ENCODE measurements at places on chromosomes 2 and 18.

DNA sequence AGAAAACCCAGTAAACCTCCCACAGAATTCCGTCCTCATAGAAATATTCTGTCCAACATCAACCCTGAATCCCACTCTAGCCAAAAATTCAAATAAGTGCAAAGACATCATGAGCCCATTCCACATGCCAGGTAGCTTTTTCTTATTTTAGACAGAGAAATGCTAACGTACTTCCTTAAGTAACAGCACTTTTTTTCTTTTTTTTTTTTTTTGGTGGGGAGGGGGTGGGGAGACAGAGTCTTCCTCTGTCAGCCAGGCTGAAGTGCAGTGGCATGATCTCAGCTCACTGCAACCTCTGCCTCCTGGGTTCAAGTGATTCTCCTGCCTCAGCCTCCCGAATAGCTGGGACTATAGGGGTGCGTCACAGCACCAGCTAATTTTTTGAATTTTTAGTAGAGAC is 45.5 kb downstream of the ANKRD44 start:
- H3K27me3 ChIP-seq = no peaks in the 10 kb centered on the region
- no peaks in the 10 kb centered on the region for H3K36me3 ChIP-seq
- no peak for DNase-seq
- H3K27ac ChIP-seq = no peak overlapping the region
- no peaks in the 10 kb centered on the region for H3K4me1 ChIP-seq

DNA sequence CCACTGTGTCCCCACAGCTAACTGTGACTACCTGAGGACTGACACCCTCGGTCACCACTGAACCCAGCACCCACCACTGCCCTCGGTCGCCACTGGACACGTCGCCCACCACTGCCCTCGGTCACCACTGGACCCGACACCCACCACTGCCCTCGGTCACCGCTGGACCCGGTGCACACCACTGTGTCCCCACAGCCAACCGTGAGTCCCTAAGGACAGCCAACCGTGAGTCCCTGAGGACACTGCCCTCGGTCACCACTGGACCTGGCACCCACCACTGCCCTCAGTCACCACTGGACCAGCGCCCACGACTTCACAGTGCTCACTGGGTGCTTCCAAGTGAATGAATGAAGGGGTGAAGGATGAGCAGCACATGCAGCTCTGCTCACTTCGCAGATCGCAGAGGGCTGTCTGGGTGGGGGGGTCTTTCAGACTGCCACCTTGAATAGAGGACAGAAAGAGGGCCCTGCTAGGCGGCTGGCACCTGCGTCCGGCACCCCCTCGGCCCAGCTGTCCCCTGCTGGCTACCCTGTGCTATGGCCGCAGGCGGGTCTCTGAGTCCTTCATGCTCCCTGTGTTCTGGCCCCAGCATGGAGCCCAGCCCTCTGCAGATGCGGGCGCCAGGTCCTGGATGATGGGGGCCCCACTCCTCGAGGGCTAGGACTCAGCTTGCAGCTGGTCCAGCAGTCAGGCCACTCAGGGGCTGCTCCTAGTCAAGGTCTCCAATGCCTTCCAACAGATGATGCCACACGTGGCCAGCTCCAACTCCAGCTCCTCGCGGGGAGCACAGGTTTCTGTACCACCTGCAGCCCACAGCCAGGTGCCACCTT is 51.4 kb upstream of the GPC1 start:
- no peak overlapping the region for H3K4me3 ChIP-seq
- H3K36me3 ChIP-seq = no peaks in the 10 kb centered on the region
- DNase-seq = no peak
- no peaks in the 10 kb centered on the region for H3K27me3 ChIP-seq
- H3K4me1 ChIP-seq = peaks cover 21% of the 10 kb centered on the region

- peaks cover 8% of the 10 kb centered on the region for H3K4me1 ChIP-seq
- no peak for DNase-seq
- H3K27me3 ChIP-seq = no peaks in the 10 kb centered on the region
These were observed at the start of gene PRKD3 for GRCh38 chr2:37324786-37325624. Gene PRKD3, minus strand, starts transcription at chr2:37324833. Its CDS starts 8,309 bp downstream, at chr2:37316524.

DNA sequence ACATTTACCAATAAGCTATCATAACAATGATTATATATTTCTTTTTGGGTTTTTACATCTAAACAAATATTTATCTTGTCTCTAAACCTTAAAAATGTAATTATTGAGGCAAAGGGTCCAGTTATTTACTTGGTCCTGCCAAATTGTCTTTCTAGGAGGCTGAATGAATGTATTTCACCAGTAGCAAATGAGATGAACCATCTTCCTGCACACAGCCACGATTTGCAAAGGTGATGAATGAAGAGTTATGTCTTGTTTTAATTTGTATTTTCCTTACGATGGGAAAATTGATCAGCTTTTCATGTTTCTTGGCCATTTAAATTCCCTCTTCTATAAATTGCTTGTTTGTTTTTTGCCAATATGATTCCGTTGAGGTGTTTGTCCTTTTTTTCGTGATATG is 1.4 kb downstream of the SP100 start:
- no peak overlapping the region for H3K27ac ChIP-seq
- no peak for DNase-seq
- H3K4me1 ChIP-seq = peaks cover 2% of the 10 kb centered on the region
- no peaks in the 10 kb centered on the region for H3K27me3 ChIP-seq
- no peaks in the 10 kb centered on the region for H3K36me3 ChIP-seq

DNA sequence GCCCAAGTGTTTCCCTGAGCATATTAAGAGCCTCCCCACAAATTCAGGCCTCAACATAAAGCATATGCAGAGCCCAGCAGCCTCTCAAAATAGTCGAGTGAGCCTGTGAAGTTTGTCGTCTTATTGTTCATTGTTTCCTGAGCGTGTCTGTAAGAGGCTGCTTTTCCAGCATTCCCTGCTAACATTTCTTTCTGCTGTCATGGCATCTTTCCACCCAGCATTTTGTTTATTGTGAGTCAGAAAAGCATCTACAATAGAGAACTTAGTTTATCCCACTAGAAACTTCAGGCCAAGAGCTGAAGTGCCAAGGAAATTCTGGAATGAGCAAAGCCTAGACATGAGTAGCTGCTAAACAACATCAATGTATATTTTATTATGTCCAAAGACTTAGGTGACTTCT is 46.3 kb upstream of the STAM2 start:
- H3K36me3 ChIP-seq = no peaks in the 10 kb centered on the region
- no peak overlapping the region for H3K4me3 ChIP-seq
- peaks cover 13% of the 10 kb centered on the region for H3K4me1 ChIP-seq
- H3K27ac ChIP-seq = no peak overlapping the region
- no peak for DNase-seq

DNA sequence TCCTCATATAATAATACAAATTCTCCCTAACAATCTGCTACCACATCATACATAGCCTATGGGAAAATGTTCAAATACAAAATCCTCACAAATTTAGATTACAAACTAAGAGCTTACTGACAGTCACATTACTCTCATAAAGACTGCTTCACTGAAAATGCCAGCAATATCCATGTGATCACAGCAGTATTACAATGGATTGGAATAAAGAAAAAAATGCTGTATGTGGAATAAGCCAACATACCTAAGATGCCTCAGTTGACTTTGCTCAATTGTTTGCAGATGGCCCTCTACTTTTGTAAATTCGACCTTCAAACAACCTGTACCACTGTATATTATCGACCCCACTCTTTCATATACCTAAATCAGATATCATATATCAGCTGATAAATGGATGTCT is 88.7 kb downstream of the DYM start:
- no peak for DNase-seq
- H3K4me1 ChIP-seq = no peaks in the 10 kb centered on the region
- no peaks in the 10 kb centered on the region for H3K27me3 ChIP-seq
- H3K36me3 ChIP-seq = no peaks in the 10 kb centered on the region
- no peak overlapping the region for H3K4me3 ChIP-seq

GRCh38 chr2:118013724-118014491 is at the start of gene CCDC93:
Gene CCDC93, minus strand, starts transcription at chr2:118014070. Its CDS starts 75 bp downstream, at chr2:118013995.
- no peaks in the 10 kb centered on the region for H3K36me3 ChIP-seq
- peak within 1 kb of the TSS; percentile 85 for H3K4me3 ChIP-seq
- DNase-seq = peak; percentile 86
- H3K27ac ChIP-seq = peak within 1 kb of the TSS; percentile 17

DNA sequence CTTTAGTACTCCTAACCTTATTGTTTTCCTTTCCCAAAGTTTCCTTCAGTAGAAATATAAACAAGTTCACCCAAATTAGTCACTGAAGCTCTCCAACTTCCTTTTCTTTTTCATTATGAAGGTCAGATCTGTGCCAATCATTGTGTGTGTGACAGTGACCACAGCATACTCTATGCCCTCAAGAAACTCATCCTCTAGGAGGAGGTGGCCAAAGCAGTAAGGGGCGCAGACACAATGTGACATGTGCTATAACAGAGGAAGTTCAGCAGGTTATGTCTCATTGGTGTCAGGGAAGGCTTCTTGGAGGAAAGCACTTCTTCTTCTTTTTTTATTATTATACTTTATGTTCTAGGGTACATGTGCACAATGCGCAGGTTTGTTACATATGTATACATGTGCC is 60.0 kb upstream of the PSME4 start:
- DNase-seq = no peak
- no peaks in the 10 kb centered on the region for H3K36me3 ChIP-seq
- no peak overlapping the region for H3K27ac ChIP-seq
- no peak overlapping the region for H3K4me3 ChIP-seq
- no peaks in the 10 kb centered on the region for H3K27me3 ChIP-seq
- peaks cover 13% of the 10 kb centered on the region for H3K4me1 ChIP-seq

- no peak overlapping the region for H3K27ac ChIP-seq
- H3K4me1 ChIP-seq = peaks cover 40% of the 10 kb centered on the region
- no peak for DNase-seq
- H3K36me3 ChIP-seq = no peaks in the 10 kb centered on the region
- no peak overlapping the region for H3K4me3 ChIP-seq
These were observed 108.1 kb downstream of the ADCYAP1 start for GRCh38 chr18:1012775-1013174.

GRCh38 chr2:34570266-34570872 is 971.3 kb upstream of the FAM98A start:
- H3K36me3 ChIP-seq = no peaks in the 10 kb centered on the region
- H3K27ac ChIP-seq = no peak overlapping the region
- no peaks in the 10 kb centered on the region for H3K4me1 ChIP-seq

DNA sequence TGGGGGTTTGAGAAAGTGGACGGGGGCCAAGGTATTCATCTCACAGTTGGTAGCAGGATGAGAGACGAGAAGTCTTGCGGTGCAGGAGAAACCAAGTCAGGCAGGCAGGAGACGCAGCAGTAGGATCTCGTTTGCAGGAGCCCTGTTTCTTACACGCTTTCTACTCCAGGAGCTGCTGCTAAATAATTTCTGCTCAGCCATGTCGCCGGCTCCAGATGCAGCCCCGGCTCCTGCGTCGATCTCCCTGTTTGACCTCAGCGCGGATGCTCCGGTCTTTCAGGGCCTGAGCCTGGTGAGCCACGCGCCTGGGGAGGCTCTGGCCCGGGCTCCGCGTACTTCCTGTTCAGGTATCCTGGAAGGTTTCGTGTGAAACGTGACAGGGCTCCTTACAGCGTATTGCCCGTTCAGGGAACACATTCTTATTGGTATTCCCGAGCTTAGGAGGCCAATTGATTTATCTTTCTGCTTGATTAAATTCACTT is 494 bp downstream of the ANKZF1 start:
- peak overlapping the region; percentile 29 for H3K27ac ChIP-seq
- H3K4me3 ChIP-seq = peak overlapping the region; percentile 76
- peaks cover 4% of the 10 kb centered on the region for H3K4me1 ChIP-seq
- peak; percentile 55 for DNase-seq

DNA sequence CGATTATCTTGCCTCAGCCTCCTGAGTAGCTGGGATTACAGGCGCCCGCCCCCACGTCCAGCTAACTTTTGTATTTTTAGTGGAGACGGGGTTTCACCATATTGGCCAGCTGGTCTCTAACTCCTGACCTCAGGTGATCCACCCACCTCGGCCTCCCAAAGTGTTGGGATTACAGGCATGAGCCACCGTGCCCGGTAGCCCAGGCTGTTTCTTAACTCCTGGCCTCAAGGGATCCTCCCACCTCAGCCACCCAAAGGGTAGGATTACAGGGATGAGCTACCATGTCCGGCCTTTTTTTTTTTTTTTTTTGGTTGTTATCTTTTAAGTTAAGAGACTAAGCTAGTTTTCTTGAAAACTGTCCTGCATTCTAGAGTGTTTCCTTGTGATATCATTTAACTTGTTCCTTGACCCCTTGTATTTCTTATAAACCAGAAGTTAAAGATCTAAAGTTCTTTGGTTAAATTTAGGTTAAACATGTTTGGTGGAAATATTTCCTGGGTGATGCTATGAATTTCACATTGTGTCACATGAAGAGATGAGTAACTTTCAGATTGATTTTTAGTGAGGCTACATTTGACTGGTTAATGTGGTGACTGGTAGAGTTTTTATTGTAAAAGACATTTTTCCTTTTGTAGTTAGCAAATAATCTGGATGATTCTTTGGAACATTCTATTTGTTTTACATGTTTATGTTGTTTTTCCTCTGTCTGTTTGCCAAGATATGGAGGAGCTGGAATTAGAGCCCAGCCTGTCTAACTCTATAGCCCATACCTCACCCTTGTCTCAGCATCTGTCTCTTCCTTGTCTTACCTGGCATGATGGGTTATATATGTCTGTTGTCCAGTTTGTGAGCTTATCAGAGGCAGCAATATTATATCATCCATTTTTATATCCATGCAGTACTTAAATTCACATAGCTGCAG is 5.2 kb downstream of the NCAPH start:
- DNase-seq = no peak
- peaks cover 9% of the 10 kb centered on the region for H3K4me1 ChIP-seq
- H3K27ac ChIP-seq = no peak overlapping the region
- H3K4me3 ChIP-seq = no peak overlapping the region
- H3K36me3 ChIP-seq = peaks cover 47% of the 10 kb centered on the region

GRCh38 chr2:132977812-132978529 is 308.0 kb upstream of the LYPD1 start:
- H3K36me3 ChIP-seq = no peaks in the 10 kb centered on the region
- no peak overlapping the region for H3K27ac ChIP-seq
- no peak overlapping the region for H3K4me3 ChIP-seq
- H3K27me3 ChIP-seq = no peaks in the 10 kb centered on the region
- H3K4me1 ChIP-seq = no peaks in the 10 kb centered on the region

GRCh38 chr2:191446910-191447309 is 201.7 kb downstream of the MYO1B start:
- DNase-seq = no peak
- no peak overlapping the region for H3K4me3 ChIP-seq
- H3K4me1 ChIP-seq = no peaks in the 10 kb centered on the region

GRCh38 chr2:9220201-9220600 is 13.6 kb downstream of the ASAP2 start:
- H3K36me3 ChIP-seq = no peaks in the 10 kb centered on the region
- no peak overlapping the region for H3K4me3 ChIP-seq
- H3K4me1 ChIP-seq = no peaks in the 10 kb centered on the region

DNA sequence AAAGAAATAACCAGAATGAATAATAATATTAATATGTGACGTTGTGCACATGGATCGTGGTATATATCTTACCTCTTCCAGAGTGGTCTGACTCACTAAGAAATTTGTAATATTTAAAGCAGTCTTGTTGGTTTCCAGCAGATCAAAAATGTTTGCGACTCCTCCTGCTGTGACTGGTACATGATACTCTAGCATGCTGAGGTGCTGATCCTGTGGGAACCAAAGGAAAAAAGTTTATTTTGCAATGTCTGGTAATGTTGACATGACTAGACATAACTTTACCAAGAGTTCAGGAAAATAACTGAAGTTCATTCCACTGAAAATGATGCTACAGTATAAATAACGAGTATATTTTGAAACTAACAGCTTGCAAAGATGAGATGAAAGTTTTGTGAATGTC is 124.5 kb upstream of the BARD1 start:
- H3K27me3 ChIP-seq = no peaks in the 10 kb centered on the region
- H3K4me3 ChIP-seq = no peak overlapping the region
- H3K4me1 ChIP-seq = no peaks in the 10 kb centered on the region
- no peaks in the 10 kb centered on the region for H3K36me3 ChIP-seq
- no peak for DNase-seq
- no peak overlapping the region for H3K27ac ChIP-seq

- no peak overlapping the region for H3K4me3 ChIP-seq
- no peaks in the 10 kb centered on the region for H3K36me3 ChIP-seq
- H3K27me3 ChIP-seq = no peaks in the 10 kb centered on the region
- no peak for DNase-seq
- H3K4me1 ChIP-seq = no peaks in the 10 kb centered on the region
These were observed 189.9 kb downstream of the MYO1B start for GRCh38 chr2:191435141-191435540.
